Neural crest cell (in vitro differentiated cells): ENCODE measurements at places on chromosomes 1 and 21. TPM values are rescaled to one million over a fixed set of nuclear protein-coding genes. Genes with fewer than 3 reads are reported as not detected.

NTMT2 gene
- total RNA-seq: 0.73 TPM in 1 of 2 replicates, not detected in the other

DNA sequence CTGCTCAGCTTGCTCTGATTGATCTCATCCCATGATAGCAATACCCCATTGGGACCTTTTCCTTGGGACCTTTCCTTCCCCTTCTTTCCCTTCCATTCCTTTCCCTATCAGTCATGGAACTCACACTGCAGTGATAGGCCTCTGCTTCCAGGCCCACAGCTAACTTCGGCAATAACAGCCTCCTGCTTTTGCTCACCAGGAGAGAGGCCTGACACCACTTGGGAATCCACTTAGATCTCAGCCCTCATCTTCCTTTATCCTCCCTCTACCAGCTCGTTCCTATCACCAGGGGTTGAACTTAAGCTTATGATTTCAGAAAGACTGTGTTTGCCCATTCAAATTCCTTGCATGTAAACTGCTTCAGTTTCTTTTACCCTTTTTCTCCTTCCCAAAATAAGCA, 11.0 kb upstream of the TIPRL start:
- DNase-seq: no peak
- no peak overlapping the region for H3K27ac ChIP-seq
- no peaks in the 10 kb centered on the region for H3K36me3 ChIP-seq
- H3K4me1 ChIP-seq: no peaks in the 10 kb centered on the region
- H3K27me3 ChIP-seq: no peaks in the 10 kb centered on the region

DNA sequence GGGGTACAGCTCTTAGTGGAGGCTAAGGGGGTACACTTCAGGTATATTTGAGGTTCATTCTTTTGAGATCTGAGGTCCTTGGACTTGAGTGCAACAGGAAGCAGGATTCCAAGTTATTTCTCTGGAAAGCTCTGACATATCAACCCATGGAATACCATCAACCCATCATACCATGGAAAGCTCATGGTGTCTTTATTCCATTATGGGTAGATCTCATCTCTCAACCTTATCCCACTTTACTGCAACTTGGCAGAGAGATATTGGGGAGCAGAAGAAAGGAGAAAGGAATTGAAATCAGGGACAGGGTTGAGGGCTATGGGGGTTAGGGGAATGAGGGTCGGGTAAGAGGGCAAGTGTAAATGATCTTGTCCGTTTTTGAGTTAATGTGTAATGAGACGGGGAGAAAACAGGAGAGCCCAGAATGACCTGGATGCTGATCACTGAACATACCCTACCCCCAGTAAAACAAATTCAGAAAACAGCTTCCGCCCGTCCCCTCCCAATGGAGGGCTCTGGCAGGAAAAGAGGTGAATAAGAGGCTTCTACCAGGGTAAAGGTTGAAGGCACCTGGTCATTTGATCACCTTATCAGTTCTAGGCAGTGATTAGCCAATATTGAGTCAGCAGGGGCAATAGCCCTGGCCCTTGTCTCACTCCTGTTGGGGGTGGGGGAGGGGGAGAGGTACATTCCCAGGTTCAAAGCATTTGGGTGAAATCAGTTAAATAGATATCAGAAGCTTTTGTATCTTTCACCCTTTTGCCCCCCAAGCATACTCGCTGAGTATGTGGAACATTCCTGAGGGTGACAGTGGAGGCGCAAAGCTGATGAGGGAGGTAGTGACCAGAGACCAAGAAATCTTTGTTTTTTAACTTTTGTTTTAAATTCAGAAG, 622 bp upstream of the APOA2 start:
- H3K4me3 ChIP-seq: no peak overlapping the region
- H3K27ac ChIP-seq: no peak overlapping the region
- H3K4me1 ChIP-seq: peaks cover 29% of the 10 kb centered on the region
- DNase-seq: no peak
- H3K27me3 ChIP-seq: no peaks in the 10 kb centered on the region

GRCh38 chr1:182406012-182406411, 5.5 kb upstream of the TEDDM1 start:
- DNase-seq: no peak
- H3K4me3 ChIP-seq: no peak overlapping the region
- H3K27me3 ChIP-seq: peaks cover 3% of the 10 kb centered on the region
- H3K36me3 ChIP-seq: peaks cover 3% of the 10 kb centered on the region
- H3K4me1 ChIP-seq: no peaks in the 10 kb centered on the region

TM2D1 gene
- 19.3 and 23.9 TPM in 2 replicates for total RNA-seq

DNA sequence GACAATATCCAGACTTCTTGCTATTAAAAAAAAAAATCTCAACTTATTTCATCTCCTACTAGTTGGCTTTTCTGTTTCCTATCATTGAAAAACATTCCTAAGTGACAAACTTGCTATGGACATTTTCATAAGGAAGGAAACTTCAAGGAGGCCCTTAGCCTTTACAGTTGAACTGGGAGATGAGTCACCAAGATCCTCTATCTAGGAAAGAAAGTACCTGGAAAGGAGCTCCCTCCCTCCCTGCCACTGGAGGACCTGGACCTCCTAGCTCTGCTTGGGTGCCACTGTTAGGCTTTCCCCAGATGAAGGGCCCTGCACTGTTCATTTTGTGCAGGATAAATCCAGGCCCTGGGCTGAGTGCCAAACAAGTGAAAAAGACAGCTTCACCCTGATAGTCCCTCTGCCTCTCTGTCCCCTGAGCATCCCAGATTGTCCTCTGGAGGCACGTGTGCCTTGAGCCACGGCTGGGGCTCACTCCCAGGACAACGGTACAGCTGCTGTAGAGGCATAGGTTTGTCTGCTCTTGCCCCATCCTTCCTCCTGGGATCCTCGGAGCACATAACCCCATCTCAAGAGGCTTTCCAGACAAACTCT, 40.2 kb upstream of the SOX13 start:
- H3K27me3 ChIP-seq: no peaks in the 10 kb centered on the region
- no peaks in the 10 kb centered on the region for H3K36me3 ChIP-seq
- H3K27ac ChIP-seq: no peak overlapping the region
- peaks cover 11% of the 10 kb centered on the region for H3K4me1 ChIP-seq

PTPN7 gene
- total RNA-seq: not detected in 2 replicates

ERICH3 gene
- total RNA-seq: 0.32 TPM in 1 of 2 replicates, not detected in the other

DCLRE1B gene
- 21.4 and 21.5 TPM in 2 replicates for total RNA-seq

RORC gene
- total RNA-seq: 0.12 TPM in 1 of 2 replicates, not detected in the other

- no peak overlapping the region for H3K4me3 ChIP-seq
- H3K36me3 ChIP-seq: no peaks in the 10 kb centered on the region
- DNase-seq: no peak
- no peaks in the 10 kb centered on the region for H3K4me1 ChIP-seq
- H3K27me3 ChIP-seq: no peaks in the 10 kb centered on the region
- H3K27ac ChIP-seq: no peak overlapping the region
Measured at GRCh38 chr1:101089613-101090338, 64.2 kb upstream of the DPH5 start.

DNA sequence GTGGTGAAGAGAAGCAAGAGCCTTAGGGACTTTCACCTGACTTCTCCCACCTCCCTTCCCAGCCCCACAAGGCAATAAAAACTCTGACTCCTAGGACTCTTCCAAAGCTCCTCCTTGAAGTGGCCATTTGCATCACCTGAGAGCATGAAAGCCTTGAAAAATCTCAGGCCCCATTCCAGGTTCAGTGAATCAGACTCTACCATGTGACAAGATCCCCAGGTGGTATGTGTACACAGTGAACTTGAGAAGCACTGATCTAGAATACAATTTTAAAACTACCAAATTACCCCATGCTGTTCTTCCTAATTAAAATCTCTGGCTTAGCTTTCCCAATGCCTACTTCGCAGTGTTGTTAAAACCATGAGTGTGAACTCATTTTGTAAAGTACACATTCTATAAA, 195.1 kb upstream of the SAMSN1 start:
- DNase-seq: no peak
- H3K36me3 ChIP-seq: no peaks in the 10 kb centered on the region
- no peaks in the 10 kb centered on the region for H3K4me1 ChIP-seq
- H3K27me3 ChIP-seq: no peaks in the 10 kb centered on the region
